Stimulated activated CD8-positive, alpha-beta memory T cell treated with anti-CD3 and anti-CD28 coated beads, Interleukin-2, amount 100 ng/mL, for 1 hour (primary cell): ENCODE measurements at places on chromosomes 11 and 22.

- DNase-seq = no peak
These were observed 20.0 kb upstream of the CD5 start for GRCh38 chr11:61082062-61082870.

DNA sequence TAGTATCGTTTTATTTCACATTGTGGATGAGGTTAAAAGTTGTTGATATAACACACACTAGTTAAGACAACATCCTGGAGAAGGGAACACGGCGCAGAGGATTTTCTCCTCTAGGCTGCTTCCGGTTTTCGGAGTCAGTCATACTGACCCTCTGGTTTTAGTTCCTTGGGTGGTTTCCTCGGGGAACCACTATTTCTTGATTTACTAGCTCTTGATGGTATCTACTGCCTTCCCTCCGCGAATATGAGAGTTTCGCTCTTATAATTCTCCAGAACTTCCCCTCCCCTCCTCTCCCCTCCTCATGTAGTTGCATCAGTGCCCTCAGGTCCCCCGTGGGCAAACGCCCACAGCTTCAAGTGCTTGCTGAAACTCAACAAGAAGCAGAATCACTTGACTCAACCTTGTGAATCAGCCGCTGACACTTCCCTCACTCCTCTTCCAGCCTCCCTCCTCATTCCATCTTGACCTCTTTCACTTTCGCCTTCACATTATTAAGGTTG lies 15.9 kb upstream of the APOBEC3A start:
- no peak for DNase-seq

DNA sequence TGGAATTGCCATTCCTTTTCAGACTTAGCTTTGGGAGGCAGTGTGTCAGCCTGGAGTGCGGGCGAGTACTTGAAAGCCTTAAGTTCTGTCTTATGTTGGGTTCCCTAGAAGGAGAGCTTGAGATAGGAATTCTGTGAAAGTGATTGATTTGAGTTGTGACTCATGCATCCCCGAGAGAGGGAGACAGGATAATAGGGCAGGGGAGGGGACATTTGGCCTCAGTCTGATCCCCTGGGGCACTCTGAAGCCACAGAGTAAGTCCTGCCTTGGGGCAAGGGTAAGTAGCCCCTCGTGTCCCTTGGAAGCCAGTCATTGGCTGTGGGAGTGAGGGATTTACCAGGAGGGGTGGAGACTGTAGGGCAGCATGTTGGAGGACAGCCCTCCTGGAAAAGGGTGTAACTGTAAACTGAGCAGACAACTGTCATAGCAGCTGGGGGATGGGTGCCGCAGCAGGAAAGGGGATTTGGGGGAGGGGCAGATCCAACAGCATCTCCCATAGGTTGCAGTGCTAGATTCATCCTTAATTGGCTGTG lies 44.0 kb downstream of the KIAA1671 start:
- DNase-seq = no peak

- DNase-seq = no peak
These were observed 35.7 kb upstream of the NNMT start for GRCh38 chr11:114260483-114260882.

DNA sequence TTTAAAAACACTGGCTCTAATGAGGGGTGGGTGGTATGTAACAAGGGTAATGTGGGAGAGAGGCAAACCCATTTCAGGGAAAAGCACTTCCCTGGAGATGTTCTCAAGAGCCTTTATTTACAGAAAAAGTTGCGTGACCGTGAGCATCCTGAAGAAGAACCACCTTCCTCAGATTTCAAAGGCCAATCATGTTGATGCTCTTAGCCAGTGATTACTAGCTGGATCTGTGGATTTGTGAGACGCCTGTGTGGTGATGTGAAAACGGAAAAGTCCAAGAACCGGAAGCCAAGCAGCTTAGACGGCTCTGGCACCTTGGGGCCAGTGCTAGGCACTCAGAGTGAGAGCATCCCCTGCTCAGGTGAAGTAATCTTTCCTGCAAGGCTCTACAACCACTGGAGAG lies 12.6 kb upstream of the UBASH3B start:
- DNase-seq = no peak

DNA sequence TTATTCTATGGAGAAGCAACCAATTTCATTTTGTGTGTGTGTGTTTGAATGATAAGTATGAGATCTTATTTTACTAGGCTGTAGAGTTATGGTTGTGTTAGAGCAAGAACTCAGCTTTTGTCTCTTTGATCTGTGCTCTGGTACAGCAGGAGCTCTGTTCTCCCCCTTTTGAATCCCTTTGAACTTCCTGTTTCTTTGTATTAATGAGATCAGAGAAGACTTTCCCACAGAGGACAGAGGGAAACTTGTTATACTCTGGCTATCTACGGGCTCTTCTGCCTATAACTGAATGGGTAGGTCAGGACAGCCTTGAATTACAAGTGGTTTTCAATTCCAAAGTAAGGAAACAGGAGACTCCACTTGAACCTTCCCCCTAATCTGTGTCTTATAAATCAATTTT lies 1015.0 kb upstream of the RAG2 start:
- no peak for DNase-seq

DNA sequence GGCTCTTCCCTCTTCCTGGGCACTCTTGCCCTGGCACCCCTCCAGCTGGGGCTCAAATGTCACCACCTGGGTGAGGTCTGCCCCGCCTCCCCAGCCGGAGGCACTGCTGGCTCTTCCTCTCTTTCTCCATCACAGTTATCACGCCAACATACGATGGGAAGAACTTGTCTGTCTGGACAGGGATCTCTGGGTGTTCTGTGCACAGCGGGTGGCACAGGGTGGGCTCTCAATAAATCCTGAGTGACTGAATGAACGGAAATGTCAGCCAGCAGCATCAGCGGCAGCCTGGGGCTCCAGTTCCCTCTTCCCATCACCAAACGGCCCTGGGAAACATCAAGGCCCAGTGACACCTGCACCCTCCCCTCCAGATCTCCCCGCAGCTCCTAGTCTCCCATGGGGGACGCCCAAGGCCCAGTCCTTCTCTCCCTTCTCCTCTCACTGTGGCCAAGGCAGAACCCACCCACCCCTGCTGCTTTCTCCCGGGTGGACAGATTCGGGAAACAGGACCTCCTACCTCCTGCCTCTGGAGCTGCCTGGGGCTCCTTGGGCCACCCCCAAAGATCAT lies 440 bp upstream of the SLC25A45 start:
- no peak for DNase-seq

GRCh38 chr22:20029550-20030225 lies 8.8 kb downstream of the TANGO2 start:
- DNase-seq = no peak

- DNase-seq = no peak
These were observed 659.9 kb upstream of the LUZP2 start for GRCh38 chr11:23836981-23837380.

GRCh38 chr11:38191101-38191500 lies 1593.1 kb upstream of the RAG2 start:
- no peak for DNase-seq

DNA sequence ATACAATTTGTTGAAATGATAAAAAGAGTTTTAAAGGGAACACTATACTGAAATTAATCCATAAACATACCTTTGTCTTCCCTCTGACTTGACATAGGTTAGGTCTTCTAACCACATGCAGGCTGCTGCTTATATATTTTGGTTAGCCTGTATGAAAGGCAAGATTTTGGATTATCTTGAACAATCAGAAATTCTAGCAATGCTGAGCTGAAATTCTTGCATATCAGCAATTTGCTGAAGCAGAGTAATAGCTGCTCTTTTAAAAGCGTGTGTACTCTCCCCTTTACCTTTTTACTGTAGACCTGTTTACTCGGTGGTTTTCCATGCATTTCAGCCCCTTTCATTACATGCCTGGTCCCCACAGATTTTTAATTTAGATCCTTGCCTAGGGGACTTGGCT lies 34.0 kb downstream of the CWC15 start:
- DNase-seq = no peak

- DNase-seq = no peak
These were observed 44.9 kb upstream of the VSTM5 start for GRCh38 chr11:93895106-93895862.

DNA sequence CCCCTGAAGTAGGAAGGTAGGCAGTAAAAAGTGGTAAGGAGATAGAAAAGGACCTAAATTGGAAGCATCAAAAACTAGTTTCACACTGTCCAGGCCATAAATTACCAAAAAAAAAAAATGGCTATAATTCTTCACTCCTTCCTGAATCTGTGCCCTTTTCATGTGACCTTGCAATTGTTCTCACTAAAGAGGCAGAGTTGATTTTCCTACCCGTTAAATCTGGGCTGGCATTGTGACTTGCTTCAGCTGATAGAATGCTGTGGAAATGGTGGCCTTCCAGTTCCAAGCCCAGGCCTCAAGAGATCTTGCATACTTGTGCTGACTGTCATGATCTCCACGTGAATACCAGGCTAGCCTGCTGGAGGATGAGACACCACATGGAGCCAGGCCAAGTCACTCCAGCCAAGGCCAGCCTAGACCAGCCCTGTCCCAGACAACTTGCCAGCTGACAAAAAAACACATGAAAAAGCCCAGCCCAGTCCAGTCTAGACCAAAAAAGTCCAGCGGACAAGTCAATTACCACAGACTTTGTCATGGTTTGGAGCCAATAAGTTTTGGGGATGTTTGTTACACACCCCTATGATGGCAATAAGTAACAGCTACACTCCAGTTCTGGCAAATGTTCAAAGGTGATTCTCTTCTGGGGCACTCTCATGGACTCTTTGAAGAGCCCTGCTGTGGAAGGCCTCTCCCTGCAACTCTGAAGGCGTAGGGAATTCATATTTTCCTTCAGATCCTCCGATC lies 51.4 kb upstream of the NUP50 start:
- DNase-seq = no peak

DNA sequence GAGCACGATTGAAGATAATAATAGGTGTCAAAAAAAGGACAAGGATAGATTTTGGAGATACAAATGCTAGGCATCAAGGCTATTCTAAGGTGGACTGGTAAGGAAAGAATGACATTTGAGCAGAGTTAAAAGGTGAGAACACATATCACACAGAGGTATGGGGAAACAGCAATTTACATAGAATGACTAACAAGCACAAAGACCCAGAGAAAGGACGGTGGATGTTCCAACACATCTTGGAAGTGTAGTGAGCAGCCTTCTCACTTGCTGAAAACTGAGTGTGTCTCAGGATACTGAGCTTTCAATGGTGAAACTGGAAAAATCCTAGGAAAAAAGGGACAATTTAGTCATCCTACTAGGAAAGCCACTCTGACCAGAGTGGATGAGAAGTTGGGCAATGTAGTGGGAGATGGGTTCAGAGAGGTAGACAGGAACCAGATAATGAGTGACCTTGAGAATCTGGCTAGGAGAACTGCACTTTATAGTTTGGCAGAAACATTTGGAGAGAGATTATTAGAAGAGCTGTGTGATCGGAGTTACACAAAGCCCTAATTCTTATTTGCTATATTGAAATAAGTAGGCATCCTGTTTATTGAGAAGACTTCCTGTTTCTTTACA lies 706.0 kb downstream of the KCNA4 start:
- DNase-seq = no peak

DNA sequence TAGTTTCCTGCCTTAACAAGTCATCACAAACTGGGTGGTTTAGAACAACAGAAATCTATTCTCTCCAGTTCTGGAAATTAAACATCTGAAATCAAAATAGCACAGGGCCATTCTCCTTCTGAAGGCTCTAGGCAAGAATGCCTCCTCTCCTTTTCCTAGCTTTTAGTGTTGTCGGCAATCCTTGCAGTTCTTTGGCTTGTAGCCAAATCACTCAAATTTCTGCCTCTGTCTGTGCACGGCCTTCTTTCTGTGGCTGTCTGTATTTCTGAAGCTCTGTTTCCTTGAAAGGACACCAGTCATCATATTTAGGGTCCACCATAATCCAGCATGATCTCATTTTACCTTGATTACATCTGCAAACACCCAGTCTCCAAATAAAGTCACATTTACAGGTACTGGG lies 795.5 kb downstream of the METTL15 start:
- no peak for DNase-seq
